Stimulated activated CD4-positive, alpha-beta T cell treated with anti-CD3 and anti-CD28 coated beads, Interleukin-2, amount 100 ng/mL, for 48 hours (primary cell): ENCODE measurements at places on chromosomes 11 and 22.
A peak's percentile ranks its signal among the peaks of the same experiment; 100 is the strongest.

GRCh38 chr22:44366372-44367300 is 53.9 kb upstream of the SHISAL1 start:
- DNase-seq, result no peak

DNA sequence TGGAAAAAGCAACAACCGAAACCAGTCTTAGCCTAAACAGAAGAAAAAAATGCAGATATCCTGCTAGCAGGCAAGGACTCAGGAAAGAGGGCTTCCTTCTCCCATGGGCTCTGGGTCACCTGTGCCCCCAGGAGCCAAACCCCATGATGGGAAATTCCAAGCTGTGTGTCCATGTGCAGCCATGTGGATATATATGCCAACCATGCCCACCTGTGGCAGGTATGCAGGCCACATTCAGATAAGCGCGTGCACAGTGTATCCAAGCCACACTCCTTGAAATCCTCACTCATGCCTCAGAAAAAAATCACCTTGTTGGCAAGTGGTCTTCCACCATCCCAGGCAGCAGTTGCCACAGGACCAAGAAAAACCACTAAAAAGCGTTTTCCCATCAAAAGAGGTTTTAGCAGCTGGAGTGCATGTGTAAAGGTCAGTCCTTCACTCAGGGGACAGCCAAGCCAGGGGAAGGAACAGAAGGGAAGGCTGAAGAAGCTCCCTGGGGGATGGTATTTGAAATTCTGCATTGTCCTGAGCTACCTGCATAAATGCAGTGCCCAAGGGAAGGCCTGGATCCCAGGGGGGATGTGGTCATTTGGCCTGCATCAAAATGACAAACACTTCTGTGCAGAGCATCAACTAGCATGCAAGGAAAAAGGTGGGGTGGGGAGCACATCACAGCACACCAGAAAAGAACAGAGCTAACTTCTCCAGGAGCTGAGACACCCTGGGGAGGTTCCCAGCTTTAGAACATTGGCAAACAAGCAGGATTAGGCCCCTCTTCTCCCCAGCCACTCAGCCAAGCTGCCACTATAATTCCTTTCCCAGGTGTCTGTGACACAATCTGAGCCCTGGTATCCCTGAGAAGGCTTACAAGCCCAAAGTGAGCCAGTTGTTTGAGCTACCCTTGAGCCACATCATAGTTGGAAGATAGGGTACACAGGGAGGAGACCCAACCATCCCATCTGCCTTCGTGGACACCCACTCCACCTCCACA is 76.2 kb downstream of the GALNT18 start:
- no peak for DNase-seq

GRCh38 chr22:45229181-45229580 is 11.5 kb downstream of the KIAA0930 start:
- no peak for DNase-seq

- no peak for DNase-seq
Observed at GRCh38 chr11:82682003-82682751, 51.5 kb downstream of the FAM181B start.

DNA sequence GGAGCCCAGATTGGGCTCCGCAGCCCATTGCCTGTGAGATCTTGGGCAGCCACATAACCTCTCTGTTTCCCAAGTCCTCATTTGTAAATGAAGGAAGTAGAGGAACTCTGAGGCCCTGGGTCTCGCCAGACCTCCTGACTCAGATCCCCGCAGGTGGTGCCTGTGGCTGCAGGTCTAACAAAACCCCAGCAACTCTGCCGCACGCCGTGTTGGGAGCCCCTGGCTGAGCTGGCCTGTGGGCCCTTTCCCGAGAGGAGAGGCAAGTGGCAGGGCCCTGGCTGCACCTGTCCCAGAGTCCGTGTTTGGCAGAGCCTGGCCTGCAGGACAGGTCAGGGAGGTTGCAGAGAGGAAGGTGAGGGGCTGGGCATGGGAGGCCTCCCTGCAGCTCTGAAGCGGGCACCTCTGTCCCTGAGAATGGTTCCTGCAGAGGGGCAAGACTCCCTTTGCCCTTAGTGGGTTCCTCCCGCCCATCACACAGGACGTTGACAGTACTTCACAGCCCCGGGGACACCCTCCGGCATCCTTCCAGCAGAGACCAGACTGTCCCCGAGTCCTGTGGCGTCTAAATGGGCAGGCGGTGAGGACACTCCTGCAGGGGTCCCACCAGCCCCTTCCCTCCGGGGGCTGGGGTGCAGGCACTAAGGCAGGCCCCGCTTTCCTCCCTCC is 67.7 kb downstream of the ARHGAP8 start:
- DNase-seq, result no peak

DNA sequence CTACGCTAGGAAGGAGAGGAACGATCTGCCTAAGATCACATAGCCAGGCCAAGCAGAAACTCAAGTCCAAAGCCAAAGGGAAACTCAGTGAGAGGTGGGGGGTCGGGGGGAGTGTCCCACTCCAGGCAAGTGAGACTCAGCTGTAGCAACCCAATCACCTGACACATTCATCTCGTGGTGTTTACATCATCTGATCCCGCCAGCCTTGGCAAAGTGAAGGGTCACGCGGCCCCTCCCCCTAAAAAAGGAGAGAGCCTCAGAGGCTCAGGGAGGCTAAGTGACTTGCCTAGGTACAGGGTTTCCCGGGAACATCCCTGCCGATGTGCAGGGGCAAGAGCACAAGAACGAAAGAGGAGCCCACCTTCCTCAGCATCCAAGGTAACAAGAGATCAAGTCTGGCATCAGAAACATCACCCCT is 21.5 kb downstream of the MYH9 start:
- DNase-seq, result no peak

DNA sequence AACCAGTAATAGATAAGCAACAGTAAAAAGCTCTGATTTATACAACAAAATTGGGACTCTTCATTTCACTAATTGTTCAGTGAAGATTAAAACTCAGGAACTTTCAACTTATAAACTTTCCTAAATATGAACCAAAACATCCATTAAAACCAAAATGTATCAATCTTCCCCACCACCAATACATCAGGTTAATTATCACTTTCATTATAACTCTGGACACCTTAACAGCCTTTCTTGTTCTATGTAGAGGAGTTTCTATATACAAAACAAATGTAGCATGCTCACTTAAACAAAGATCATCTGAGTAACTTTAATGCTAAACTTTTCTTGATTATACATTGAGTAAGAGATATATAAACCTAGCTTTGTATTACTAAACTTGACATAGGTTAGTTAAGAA is 74.7 kb downstream of the ST14 start:
- no peak for DNase-seq

- no peak for DNase-seq
Observed at GRCh38 chr11:65586676-65587075, 8.9 kb downstream of the KCNK7 start.

- no peak for DNase-seq
Observed at GRCh38 chr11:35275786-35276170, 136.8 kb downstream of the CD44 start.

- DNase-seq, result no peak
Observed at GRCh38 chr11:133600786-133601185, 68.5 kb upstream of the OPCML start.

GRCh38 chr11:70674605-70675004 is 276.3 kb downstream of the CTTN start:
- no peak for DNase-seq

GRCh38 chr11:43681401-43681942 is 934 bp downstream of the HSD17B12 start:
- DNase-seq, result no peak

DNA sequence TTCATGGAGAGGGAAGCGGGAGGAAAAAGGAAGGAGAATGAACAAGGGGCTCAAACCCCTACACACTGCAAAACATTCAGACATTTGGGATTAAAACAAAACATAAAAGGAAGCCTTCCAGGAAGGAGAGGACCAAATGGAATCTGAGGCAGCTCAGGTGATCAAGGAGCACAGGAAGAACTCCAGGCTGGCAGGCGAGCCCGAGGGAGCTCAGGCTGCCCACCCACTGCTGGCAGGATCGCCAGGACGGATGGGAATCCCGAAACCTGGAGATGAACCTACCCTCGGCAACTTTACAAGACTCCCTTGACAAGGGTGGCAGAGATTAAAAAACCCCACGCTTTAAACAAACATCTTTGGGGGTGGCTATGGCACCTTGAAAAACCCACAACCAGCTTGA is 5.0 kb upstream of the PYGM start:
- no peak for DNase-seq

DNA sequence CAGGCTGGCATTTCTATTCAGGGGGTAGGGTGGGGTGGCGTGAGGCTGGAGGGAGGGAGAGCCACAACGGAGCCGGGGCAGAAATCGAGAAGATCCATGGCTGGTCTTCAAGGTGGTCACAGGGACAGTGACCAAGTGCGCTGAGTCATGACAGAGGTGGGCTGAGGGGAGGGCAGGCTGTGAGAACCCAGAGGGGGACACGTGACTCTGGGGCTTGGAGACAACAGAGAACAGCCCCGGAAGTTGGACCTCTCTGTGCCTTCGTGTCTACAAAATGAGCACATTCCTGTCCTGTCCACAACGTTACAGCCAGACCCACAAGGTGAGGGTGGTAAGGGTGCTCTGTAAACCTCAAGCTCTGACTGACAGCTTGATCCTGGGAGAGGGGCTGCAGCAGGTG is 35.1 kb upstream of the ARFGAP3 start:
- no peak for DNase-seq

- DNase-seq, result peak; percentile 78
Observed at GRCh38 chr11:615504-616319, at the start of gene IRF7. Gene IRF7 (minus strand): TSS chr11:615950. CDS start chr11:615364, 586 bp downstream.

GRCh38 chr11:109838026-109838425 is 255.2 kb upstream of the ZC3H12C start:
- no peak for DNase-seq

DNA sequence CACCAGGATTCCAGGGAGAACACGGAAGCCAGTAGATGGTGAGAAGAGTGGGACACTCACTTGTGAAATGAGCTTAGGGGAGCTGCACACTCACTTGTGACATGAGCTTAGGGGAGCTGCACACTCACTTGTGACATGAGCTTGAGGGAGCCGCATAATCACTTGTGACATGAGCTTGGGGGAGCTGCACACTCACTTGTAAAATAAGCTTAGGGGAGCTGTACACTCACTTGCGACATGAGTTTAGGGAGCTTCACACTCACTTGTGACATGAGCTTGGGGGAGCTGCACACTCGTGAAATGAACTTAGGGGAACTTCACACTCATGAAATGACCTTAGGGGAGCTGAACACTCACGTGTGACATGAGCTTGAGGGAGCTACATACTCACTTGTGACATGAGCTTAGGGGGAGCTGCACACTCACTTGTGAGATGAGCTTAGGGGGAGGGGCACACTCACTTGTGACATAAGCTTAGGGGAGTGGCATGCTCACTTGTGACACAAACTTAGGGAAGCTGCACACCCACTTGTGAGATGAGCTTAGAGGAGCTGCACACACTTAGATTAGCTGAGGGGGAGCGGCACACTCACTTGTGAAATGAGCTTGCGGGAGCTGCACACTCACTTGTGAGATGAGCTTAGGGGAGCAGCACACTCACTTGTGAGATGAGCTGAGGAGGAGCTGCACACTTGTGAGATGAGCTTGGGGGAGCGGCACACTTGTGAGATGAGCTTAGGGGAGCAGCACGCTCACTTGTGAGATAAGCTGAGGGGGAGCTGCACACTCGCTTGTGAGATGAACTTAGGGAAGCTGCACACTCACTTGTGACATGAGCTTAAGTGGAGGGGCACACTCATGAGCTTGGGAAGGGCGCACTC is 59.0 kb downstream of the NCAPD3 start:
- DNase-seq, result no peak

- DNase-seq, result no peak
Observed at GRCh38 chr11:34086554-34087283, 18.7 kb upstream of the NAT10 start.

- no peak for DNase-seq
Observed at GRCh38 chr22:21941921-21942320, 10.7 kb downstream of the PPM1F start.

- no peak for DNase-seq
Observed at GRCh38 chr22:30821381-30821780, 126.7 kb downstream of the OSBP2 start.

- no peak for DNase-seq
Observed at GRCh38 chr11:100460426-100460825, 226.7 kb upstream of the ARHGAP42 start.

- no peak for DNase-seq
Observed at GRCh38 chr11:27481992-27482391, 9.4 kb upstream of the LGR4 start.

GRCh38 chr22:26897384-26897783 is 240.0 kb downstream of the MIAT start:
- DNase-seq, result no peak

DNA sequence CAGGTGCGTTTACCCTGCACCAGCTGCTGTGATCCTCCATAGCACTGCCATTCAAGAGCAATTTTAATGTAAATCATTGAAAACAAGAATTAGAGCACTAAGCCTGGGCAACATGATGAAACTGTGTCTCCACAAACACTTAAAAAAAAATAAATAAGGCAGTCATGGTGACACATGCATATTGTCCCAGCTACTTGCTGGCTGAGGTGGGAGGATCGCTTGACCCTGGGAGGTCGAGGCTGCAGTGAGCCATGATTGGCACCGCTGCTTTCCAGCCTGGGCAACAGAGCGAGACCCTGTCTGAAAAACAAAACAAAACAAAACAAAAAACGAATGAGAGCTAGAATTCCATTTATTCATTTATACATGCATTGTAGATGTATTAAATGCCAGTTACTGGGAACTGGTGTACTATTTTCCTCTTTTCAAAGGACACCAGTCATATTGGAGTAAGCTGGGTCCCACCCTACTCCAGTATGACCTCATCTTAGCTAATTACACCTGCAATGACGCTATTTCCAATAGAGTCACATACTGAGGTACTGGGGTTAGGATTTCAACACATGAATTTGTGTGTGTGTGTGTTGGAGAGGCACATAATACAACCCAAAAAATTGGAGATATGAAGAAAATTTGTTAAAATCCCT is 101.9 kb downstream of the MICAL2 start:
- no peak for DNase-seq

GRCh38 chr11:10225553-10225952 is 68.5 kb downstream of the SBF2 start:
- DNase-seq, result no peak

GRCh38 chr11:111586388-111586831 is 15.8 kb upstream of the SIK2 start:
- peak; percentile 36 for DNase-seq

- no peak for DNase-seq
Observed at GRCh38 chr11:113487622-113488021, 12.4 kb upstream of the DRD2 start.
